ENCODE measurements at places on chromosomes 7 and 10.
A peak's percentile ranks its signal among the peaks of the same experiment; 100 is the strongest.

DNA sequence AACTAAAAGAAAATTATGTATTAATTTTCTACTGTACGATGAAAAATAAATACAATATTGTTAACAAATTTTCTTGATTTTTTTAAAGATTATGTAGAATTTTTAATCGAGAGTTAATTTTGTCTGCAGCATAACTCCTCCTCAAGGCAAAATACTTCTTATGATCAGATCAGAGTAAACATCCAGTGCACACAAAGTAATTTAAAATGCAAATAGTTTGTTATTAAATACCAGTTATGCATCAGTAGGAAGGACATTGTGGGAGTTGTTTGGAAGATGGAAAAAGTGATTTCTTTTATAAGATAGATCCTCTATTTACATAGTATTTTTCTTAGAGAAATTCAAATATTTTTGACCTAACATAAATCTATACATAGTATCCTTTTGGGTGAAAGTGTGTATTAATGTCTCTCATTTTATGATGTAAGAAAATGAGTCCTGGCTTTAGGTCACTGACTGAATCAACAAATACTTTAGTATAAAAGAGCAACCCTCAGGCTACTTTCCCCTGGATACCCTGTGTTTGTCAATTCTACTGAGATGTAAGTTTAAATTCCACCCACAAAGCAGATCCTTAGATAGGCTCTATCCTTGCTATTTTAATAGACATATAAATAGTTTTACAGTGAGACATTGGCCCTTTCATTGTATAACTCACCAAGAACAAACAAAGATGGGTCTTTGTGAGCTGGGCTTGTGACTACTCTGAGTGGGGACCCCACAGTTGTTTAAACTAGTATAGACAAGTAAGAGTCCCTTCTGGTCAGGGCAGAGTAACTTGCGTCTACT, 1133.7 kb downstream of the GATA3 start:
- DNase-seq: no peak

DNA sequence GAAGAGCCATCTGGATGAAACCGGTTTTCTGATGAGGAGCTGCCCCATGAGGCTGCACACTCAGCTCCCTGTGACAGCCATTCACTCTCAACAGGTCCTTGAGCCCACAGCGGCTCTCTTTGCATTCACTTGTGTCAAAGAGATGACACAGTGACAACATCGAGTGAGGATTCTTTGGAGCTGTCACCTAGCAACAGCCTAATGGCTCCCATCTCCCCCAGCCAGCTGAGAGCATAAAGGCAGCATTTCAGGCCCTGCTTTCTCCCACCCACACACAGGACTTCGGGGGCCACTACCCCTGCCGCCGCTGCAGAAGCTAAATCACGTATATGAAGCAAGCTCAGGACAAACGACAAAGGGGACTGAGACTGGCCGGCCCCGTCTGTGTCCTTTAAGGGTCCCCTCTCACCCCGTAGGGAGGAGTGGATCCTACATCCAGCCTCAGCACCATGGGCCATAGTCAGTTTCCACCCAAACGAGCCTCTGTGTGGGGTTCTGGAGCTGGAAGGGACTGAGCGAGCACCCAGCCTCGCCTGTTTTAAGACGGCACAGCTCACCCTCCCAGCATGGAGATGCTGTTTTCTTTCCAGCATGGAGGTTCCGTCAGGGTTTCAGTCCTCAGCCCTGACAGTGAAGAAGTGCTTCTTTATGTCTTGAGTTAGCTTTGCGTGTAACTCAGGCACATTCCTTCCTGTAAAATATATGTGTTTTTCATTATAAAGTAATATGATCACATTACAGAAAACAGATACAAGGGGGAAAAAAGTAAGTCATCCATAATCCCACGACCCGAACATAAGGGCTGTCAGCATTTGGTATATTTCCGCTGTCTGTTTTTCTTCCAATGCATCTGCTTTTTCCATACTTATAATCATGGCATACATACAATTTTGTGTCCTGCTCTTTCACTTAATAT, 4.9 kb downstream of the CPA4 start:
- DNase-seq: no peak

DNA sequence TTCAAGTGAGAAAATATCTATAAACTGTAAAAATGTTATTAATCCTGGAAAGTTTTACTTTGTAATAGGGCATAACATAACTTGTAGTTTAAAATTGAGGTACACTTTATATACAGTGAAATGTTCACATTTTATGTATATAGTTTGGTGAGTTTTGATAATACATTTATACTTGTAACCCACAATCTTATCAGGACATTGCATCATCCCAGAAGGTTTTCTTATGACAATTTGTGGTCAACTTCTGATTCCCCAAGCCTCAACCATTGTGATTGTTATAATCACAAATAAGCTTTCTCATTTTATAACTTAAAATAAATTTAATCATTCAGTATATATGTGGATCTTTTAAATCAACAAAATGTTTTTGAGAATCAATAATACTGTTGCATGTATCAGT, 151.1 kb downstream of the TFPI2 start:
- DNase-seq: no peak

DNA sequence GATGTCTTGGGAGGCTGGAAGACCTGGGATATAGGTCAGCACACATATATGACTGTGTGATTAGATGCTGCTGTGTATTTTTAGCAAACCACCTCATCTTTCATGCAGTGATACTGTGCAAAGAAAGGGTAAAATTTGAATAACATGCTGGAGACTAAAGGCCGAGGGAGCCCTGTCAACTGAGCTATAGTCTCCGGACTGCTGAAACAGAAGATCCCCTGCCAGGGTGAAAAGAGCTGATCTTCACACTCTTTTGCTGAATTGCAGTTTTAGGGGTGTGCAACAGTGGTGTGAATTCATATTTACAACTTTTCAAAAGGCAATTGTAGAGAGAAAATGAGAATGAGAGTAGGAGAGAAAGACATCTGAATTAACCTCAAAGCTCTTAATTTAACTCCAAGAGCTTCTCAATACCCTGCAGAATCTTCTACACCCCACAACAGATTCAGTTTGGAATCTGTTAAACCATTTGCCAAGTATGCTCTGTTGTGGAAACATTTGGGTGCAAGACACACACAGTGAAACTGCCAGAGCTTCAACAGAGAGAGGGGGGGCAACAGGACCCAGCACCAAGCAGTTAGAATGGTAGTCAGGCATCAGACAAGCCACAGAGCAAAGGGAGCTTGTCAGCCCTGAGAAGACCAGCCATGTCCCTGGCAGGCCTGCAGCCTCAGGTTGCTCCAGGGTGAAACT, 190.1 kb upstream of the STK17A start:
- no peak for DNase-seq

DNA sequence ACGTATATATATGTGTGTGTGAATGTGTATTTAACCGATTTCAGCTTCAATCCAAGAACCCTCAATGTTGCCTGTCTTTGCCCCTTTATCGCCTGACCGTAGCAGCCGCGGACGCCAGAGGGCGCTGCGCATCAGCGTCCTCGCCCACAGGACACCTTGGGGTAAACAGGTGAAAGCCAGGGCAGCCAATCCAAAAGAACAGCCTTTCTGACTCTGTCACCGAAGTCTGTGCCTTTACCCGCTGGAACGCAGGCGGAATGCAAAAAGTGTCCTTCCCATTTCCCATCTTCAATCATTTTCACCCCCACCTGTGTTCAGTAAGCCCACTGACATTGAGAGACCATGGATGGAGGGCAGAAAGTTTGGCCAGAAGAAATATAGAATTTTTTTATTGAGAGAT, 3.6 kb downstream of the NXPH1 start:
- no peak for DNase-seq

GRCh38 chr7:409339-410281, 110.0 kb downstream of the PDGFA start:
- no peak for DNase-seq

GRCh38 chr10:110052916-110053315, 45.1 kb downstream of the ADD3 start:
- no peak for DNase-seq

GRCh38 chr10:19966751-19967150, 150.5 kb downstream of the PLXDC2 start:
- no peak for DNase-seq

- no peak for DNase-seq
Measured at GRCh38 chr7:44729949-44730590, 18.6 kb upstream of the ZMIZ2 start.

GRCh38 chr7:69937097-69937496, 338.8 kb downstream of the AUTS2 start:
- no peak for DNase-seq

- DNase-seq: no peak
Measured at GRCh38 chr10:86411281-86411841, 44.8 kb upstream of the GRID1 start.

- DNase-seq: no peak
Measured at GRCh38 chr10:86340176-86340990, 26.2 kb downstream of the GRID1 start.

- no peak for DNase-seq
Measured at GRCh38 chr10:14737808-14738545, 36.7 kb downstream of the FAM107B start.

DNA sequence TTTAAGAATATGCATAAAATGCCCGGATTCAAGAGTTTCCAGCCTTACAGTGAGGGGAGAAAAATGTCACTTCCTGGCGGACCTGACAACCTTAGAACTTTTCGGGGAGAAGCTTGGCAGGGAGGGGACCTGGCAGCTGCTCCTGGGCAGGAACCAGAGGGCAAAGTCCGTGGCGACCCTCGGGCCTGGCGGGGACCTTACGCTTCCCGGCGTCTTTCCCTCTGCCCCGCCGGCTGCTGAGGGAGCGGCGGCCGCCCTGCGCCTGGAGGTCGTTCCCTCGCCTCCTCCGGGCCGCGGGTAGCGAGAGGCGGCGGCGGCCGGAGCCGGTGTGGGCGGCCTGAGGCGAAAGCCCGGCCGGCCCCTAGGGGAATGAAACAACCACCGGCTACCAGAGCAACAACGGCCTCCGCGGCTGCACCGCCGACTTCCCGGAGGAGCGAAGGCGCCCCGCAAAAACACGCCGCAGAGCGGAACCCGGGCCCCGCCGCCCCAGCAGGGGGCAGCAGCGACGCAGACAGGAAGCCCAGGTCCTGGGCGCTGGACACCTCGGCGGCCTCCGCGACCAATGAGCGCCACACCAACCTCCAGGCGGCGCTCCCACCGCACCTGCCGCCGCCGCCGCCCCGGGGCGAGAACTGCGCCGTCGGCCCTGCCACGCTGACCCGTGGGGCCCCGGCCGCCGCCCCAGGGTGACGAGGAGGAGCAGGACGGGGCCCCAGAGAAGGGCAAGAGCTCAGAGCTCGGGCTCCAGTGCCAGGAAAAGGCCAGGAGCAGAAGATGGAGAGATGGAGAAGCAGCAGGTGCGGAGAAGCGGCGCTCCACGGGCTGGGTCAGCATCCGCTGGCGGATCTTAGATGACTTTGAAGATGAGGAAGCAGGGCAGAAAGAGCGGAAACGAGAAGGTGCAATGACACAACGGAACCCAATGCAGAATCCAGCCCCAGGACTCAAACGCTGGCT, 10.5 kb upstream of the ACSM6 start:
- DNase-seq: peak; percentile 7

DNA sequence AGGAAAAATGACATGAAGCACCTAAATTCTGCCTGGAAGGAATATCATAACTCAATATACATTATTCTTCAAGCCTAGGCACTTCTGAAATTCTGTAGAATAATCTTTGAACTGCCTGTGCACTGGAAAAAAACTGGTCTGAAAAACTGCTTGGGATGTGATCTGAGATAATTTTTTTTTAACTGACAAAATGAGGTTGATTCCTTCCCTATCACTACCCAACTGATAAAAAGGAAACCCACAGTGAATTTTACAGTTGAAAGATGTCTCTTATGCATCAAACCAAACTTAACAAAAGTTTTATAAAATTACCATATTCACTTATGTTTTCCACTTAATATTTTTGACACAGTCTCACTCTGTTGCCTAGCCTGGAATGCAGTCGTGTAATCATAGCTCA, 67.2 kb upstream of the FAM133B start:
- DNase-seq: no peak

DNA sequence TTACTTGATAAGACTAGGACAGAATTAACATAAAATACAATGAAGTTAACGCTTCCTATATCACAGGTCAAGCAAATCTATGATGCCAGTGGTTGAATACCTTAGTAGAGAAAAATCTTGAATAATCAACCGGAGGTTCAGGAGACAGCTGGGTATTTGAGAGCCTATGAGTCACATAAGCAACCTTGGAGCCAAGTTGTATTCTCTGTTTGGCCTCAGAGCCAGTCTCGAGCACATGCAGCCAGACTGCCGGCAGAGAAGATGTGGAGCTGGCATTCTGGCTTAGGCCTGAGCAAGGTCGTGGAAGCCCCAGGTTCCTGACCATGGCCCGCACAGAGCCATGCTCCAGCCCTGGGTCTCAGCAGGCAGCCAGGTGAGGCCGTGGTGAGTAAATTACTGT, 90.3 kb downstream of the FAM204A start:
- DNase-seq: no peak

DNA sequence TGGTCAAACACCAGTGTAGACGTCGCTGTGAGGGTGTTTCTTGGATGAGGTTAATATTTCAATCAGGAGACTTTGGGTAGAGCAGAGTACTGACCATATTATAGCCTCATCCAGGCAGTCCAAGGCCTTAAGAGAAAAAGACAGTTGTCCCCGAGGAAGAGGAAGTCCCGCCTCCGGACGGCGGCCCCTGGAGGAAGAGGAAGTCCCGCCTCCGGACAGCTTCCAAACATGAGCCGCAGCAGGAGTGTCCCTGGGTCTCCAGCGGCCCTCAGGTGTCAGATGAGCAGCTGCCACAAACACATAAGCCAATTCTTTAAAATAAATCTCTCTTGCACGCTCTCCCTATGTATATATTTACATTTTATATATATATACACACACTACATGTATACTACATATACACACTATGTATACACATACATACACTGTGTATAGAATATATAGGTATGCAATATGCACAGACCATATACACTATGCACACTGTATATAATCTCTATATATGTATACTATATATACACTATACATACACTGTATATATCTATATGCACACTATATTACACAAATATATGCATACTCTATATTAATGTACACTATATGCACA, 37.5 kb downstream of the PWWP2B start:
- DNase-seq: no peak

GRCh38 chr7:47119261-47119865, 462.5 kb downstream of the TNS3 start:
- DNase-seq: no peak

- no peak for DNase-seq
Measured at GRCh38 chr7:123773481-123773880, 24.7 kb upstream of the WASL start.

All from stimulated activated CD8-positive, alpha-beta memory T cell treated with anti-CD3 and anti-CD28 coated beads, Interleukin-7, amount 100 ng/mL, for 4 hours (primary cell).